Osteoblast (primary cell): ENCODE measurements at places on chromosomes 7 and 10. TPM values are rescaled to one million over a fixed set of nuclear protein-coding genes. Genes with fewer than 3 reads are reported as not detected.

NUDT13 gene
- total RNA-seq: 1.8 and 2.1 TPM in 2 replicates

HOXA9 gene
- total RNA-seq: 15.3 and 19.5 TPM in 2 replicates

HOXA10 gene
- total RNA-seq: 32.1 and 43.1 TPM in 2 replicates

DNA sequence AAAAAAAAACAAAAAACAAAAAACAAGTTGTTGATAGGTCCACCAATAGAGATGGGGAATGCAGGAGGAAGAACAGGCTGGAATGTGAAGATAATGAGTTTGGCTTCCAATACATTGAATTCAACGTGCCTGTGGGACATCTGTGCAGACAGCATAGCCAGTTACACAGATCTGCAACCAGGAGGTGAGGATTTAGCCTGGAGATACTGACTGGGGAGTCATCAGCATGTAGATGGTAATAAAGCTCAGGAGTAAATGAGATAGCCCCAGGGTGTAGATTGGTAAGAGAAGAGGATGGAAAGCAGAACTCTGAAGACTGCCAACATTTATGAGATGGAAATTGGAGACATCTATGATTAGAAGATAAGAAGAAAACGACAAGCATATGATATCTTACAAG, 4.7 kb upstream of the TRIM8 start:
- no peaks in the 10 kb centered on the region for H3K36me3 ChIP-seq
- no peak overlapping the region for H3K27ac ChIP-seq
- DNase-seq: no peak
- H3K4me1 ChIP-seq: peaks cover 14% of the 10 kb centered on the region
- H3K27me3 ChIP-seq: no peaks in the 10 kb centered on the region

DNA sequence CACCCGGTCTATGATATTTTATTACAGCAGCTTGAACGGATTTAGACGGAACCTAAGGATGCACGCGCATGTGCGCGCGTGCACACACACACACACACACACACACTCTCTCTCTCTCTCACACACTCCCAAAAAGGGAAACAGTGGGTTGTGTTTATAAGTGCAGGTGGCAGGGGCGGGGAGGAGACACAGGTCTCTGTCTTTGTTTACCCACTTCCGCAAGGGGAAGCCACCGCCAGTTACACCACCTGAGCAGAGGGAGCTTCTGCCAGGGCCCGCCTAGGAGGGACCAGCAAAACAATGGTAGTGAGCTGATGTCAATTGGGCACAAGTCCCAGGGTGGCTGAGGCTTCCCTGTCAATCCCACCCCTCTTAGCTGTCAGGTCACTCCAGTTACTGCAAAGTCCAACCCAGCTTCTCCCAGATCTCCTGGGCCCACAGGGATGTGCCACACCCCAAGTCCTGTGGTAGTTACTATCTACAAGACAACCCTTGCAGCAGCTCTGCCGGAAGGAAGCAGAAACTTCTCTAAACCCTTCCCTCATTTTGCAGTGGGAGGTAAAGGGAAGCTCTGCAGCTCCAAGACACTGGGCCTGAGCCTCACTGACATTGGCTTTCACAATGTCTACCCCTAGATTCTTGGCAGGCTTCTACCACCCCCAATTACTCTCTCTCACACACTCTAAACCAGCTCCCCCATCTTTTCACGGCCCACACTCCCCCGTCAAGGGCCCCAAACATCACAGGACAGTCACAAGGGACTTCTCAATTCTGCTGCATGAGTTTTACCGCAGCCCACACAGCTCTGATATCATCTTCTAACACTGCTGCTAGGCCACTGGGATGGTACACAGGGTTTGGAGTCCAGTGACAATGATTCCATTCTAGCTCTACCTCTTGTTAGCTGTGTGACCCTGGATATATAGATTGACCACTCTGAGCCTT, 17.6 kb downstream of the ANXA11 start:
- H3K4me3 ChIP-seq: no peak overlapping the region
- peaks cover 17% of the 10 kb centered on the region for H3K4me1 ChIP-seq
- no peaks in the 10 kb centered on the region for H3K27me3 ChIP-seq
- peak overlapping the region; percentile 55 for H3K27ac ChIP-seq
- H3K36me3 ChIP-seq: no peaks in the 10 kb centered on the region

GRCh38 chr10:73060738-73061635, 35.7 kb downstream of the P4HA1 start:
- no peak overlapping the region for H3K27ac ChIP-seq
- H3K4me1 ChIP-seq: no peaks in the 10 kb centered on the region
- H3K36me3 ChIP-seq: peaks cover 25% of the 10 kb centered on the region
- H3K4me3 ChIP-seq: no peak overlapping the region

DNA sequence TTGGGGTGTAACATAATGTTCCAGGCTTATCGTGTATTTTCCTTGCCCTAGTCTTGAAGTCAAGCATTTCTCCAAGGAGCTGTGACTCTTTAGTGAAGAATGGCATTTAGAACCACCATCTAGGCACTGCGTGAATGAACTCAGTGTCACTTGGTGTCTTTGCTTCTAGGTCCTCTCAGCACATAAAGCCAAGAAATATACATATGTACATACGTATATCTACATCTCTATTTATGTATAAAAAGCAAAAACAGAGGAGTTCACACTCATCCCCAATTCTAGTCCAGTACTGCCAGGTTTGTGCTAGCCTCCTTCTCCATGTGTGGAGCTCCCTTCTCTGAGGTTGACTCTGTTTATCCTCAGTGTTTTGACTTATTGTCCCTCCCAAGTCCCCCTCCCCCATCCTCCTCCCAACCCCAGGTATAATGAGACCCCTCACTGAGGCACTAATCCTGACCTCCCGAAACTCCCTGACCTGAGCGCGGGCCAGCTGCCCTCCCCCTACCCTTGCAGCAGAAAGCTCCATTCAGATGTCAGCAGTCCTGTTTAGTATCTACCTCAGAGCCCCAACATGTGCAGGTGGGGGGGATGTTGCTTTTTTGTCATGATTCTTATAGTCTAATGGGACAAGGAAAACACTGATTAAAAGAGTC, 61.5 kb downstream of the GDI2 start:
- H3K27ac ChIP-seq: no peak overlapping the region
- H3K36me3 ChIP-seq: peaks cover 33% of the 10 kb centered on the region
- DNase-seq: no peak

DNA sequence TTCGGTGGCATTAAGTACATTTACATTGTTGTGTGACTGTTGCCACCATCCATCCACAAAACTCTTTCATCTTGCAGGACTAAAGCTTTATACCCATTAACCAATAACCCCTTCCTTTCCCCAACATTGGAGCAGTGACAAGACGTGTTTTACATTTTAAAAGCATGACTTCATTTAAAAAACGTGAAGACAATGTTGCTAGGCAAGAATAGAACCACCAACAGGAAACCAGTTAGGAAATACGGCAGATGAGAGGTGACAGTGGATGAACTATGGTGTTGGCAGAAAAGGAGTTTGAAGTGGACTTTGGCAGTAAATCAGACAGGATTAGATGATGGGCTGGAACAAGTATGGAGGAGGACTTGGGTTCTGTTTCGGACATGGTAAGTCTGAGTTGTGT, 17.0 kb downstream of the TMEM236 start:
- peaks cover 16% of the 10 kb centered on the region for H3K4me1 ChIP-seq
- no peak overlapping the region for H3K4me3 ChIP-seq
- H3K27ac ChIP-seq: peak overlapping the region; percentile 25
- no peaks in the 10 kb centered on the region for H3K36me3 ChIP-seq
- H3K27me3 ChIP-seq: no peaks in the 10 kb centered on the region
- DNase-seq: peak; percentile 84

GRCh38 chr7:92644406-92645113, 54.4 kb upstream of the FAM133B start:
- peaks cover 46% of the 10 kb centered on the region for H3K4me1 ChIP-seq
- no peak for DNase-seq
- H3K27me3 ChIP-seq: no peaks in the 10 kb centered on the region
- H3K27ac ChIP-seq: peak overlapping the region; percentile 55

DNA sequence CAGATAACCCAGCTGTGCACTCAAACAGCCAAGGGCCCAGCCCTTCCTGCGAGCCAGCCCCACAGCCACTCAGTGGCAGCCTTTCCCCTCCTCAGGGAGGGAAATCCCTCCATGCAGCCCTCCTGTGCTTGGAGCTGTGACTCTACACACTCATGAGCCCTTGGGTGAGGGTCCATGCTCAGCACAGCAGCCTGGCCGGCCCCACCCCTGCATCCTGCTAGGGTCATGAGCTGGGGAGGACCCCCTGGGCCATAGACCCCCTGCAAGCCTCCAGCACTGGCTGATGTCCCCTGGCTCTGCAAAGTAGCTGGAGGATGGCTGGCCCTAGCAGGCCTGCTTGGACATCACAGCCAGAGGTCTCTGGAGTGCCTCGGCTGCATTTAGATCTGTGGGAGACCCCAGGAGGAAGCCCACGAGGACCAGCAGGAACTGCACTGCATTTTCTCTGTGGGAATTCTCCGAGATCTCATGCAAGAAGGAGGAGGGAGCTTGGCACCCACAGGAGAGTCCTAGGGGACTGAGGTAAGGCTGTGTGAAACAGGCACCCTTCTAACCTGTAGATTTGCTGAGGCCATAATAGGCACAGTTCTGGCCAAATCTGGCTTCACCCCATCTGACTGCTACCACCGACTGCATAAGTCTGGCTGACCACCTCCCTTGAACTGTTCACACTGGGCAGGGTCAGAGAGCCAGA, 17.4 kb downstream of the TMEM273 start:
- H3K27me3 ChIP-seq: no peaks in the 10 kb centered on the region
- no peak overlapping the region for H3K4me3 ChIP-seq
- peak; percentile 63 for DNase-seq
- H3K36me3 ChIP-seq: no peaks in the 10 kb centered on the region

- H3K27me3 ChIP-seq: no peaks in the 10 kb centered on the region
- H3K36me3 ChIP-seq: peaks cover 9% of the 10 kb centered on the region
- DNase-seq: no peak
- peaks cover 27% of the 10 kb centered on the region for H3K4me1 ChIP-seq
- peak overlapping the region; percentile 50 for H3K27ac ChIP-seq
- peak overlapping the region; percentile 70 for H3K4me3 ChIP-seq
Measured at GRCh38 chr10:69409176-69409495, 7.6 kb downstream of the TACR2 start.

DNA sequence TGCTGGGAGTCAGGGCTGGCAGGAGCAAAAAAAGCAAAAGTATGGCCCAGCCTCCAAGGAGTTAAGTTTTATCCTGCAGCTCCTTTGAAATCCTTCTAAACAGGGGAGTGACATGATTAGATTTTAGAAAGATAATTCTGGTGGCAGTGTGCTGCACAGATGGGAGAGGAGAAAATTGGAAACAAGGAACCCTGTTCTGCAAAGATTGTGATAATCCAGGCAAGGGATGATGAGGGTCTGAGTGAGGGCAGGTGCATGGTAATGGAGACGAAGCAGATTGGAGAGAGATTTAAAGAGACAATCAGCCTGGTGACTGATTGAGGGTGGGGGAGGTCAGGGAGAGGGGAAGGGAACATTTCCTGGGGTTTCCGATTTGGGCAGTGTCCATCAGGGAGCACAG, 444.7 kb upstream of the PODXL start:
- H3K4me3 ChIP-seq: no peak overlapping the region
- DNase-seq: no peak

- H3K36me3 ChIP-seq: peaks cover 15% of the 10 kb centered on the region
- H3K4me1 ChIP-seq: no peaks in the 10 kb centered on the region
- no peak overlapping the region for H3K4me3 ChIP-seq
- no peak overlapping the region for H3K27ac ChIP-seq
- no peak for DNase-seq
Measured at GRCh38 chr7:2258661-2259365, 16.8 kb downstream of the NUDT1 start.
